NT2/D1 (cell line): ENCODE measurements at places on chromosomes 3 and 15.

DNA sequence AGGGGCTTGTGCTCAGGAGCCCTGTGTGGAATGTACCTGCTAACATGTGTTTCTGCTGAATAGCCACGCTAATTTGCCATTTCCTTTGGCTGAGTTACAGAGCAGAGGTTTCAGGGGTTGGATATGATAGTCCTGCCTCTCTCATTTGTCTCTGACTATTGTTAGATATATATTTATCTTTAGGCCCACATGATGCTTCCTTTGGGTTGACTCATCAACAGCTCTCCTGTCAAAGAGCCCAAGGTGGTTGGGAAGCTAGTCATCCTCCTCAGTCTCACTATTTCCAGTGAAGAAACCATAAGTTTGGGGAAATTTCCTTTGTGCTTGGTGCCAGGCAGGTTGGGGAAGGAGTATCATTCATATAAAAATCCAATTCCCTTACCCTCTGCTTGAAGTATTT, 1194.6 kb downstream of the ZPLD1 start:
- DNase-seq, result no peak

DNA sequence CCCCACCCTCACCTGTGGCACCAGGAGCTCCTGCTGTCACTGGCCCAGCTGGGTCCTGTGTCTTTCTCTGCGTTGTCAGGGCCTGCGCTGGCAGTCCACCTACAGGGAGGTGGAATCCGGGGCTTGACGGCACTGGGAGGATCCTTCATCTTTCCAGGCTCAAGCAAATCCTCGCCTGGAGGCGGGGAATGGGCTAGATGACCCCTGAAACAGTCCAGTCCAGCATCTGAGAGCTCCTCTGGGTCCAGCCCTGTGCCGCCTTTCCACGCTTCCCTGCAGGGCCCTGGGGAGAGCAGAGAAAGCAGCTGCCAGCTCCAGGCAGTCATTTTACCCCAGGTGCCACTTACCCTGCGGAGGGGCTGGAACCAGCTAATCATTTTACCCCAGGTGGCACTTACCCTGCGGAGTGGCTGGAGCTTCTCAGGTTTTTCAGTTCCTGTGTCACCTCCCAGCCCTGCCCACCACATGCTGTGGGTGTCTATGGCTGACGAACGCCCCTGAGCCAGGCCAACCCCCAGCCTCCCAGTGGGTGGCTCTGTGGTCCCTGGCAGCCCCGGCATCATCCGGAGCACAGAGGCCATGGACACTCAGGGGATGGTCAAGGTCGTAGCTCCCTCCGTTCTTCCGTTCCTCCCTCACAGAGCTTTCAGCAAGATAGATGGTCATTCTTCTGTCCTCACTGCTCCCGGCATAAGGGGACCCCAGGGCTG, 17.9 kb upstream of the ADIPOQ start:
- DNase-seq, result no peak

- DNase-seq, result no peak
Observed at GRCh38 chr3:18445401-18446148, 20.4 kb upstream of the SATB1 start.

GRCh38 chr15:99956022-99956775, 223.0 kb upstream of the LYSMD4 start:
- no peak for DNase-seq

DNA sequence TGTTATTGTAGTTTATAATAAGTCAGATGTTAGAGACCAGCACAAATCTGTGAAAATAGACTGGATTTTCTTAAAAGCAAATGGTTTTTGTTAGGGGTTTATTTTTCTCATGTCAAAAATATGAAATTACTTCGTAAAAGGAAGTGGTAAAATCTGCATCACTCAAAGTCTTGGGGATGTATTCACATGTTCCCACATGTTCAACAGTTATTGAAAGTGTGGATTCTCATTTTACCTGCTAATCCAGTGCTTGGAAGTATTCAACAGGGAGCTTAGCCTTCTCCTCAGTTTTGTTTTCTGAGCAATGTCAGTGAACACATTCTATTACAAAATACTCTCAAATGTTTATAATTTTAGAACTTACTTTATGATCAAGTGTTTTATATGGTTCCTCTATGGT, 352.0 kb downstream of the SOX2 start:
- DNase-seq, result no peak

DNA sequence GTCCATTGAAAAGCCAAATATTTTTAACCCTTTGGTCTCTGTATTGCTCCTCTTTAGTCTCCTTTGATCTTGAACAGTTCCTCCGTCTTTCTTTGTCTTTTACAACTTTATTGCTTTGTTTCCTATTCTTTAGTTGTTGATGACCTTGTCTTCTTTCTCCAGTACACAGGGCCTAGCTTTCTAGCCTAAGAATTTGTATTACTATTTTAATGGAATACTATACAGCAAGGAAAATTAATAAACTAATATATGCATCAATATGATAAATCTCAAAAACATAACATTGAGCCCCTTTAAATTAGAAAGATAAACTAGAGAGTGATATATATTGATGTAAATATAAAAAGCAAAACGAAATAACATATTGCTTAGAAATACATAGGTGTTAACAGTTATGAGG, 88.7 kb downstream of the NR1D2 start:
- DNase-seq, result no peak

GRCh38 chr3:72891053-72891855, 3.4 kb downstream of the GXYLT2 start:
- no peak for DNase-seq

- no peak for DNase-seq
Observed at GRCh38 chr3:36891701-36892160, 53.1 kb downstream of the TRANK1 start.
